CD4-positive, alpha-beta T cell treated with Interleukin-21 for 1 hour (primary cell): ENCODE measurements at places on chromosomes 1 and 21.

GRCh38 chr1:86155807-86156565 lies 586 bp downstream of the COL24A1 start:
- DNase-seq = no peak

DNA sequence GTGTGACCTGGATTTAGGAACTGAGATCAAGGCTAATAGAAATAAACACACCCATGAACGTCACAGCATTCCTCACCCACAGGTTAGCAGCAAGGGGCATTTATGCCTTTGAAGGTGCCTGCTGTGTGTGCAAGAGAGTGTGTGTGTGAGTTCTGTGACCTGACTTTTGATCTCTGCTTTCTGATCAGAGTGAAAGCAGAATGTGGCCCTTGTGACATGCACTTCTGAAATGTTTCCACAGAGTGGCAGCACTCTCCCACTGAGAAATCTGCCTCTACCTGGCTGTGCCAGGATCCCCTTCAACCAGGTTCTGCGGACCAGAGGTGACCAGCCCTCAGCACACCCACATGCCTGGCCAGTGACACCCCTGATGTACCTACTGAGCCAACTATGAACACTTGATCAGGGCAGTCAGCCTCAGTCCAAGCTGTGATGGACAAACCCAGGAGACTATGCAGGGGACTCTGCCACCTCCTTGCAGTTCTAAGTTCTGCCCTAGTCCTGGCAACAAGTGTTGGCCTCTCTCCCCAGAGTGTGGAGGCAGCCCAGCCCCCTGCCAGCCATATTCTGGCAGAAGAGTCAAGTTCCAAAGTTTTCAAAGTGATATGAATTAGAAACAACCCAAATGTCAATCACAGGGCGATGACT lies 41.0 kb downstream of the RXRG start:
- peak; percentile 33 for DNase-seq

- no peak for DNase-seq
These were observed 72.5 kb downstream of the NID1 start for GRCh38 chr1:235992346-235992745.

DNA sequence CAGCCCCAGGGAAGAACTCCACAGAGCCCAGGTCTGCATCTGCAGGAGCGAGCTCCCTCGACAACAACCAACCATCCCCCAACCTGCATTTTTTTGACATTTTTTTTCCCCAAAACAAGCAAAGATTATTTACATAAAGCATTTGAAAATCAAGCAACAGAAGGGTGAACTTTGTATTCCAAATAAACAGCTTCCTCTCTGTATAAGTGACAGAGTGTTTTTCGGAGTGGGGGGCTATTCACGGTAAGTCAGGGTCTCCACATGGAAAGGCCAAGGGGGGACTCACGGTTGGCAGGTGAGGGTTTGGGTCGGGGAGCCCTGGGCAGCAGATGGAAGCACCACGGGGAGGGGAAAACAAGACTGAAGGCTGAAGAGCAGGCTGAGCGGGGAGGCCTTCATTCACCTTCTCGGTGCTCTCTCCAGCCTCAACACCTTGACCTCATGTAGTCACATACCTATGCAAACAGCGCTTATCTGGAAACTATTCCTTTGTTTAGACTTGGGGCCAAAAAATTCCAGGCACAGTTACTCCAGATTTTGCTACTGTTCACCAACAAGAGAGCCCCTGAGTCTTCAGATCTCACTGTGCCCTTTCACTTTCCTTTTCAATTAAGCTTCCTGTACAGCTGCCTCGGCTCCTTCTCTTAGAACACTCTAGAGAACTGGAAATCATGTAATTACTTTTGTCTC lies 27.6 kb downstream of the C2CD2 start:
- DNase-seq = peak; percentile 70

- DNase-seq = no peak
These were observed 27.3 kb upstream of the CD84 start for GRCh38 chr1:160606611-160607010.

DNA sequence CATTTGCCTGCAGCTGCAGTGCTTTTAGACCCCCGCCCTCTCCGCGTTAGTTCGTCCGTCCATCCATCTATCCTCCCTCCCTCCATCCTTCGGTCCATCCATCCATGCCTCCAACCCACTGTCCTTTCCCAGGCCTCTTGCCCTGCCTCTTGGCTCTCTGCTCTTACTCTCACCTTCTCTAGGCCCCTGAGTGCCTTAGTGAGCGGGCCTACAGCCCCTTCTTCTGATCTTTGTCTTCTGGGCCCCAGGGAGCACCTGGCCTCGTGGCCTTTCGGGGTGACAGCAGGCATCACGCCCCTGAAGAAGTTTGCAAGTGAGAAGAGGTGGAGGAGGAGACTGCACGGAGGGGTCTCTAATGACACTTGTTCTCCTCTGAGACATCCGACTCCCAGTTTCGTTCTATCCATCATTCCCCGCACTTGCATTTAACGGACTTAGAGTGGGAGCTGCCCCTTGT lies 842 bp downstream of the ATXN7L2 start:
- no peak for DNase-seq

DNA sequence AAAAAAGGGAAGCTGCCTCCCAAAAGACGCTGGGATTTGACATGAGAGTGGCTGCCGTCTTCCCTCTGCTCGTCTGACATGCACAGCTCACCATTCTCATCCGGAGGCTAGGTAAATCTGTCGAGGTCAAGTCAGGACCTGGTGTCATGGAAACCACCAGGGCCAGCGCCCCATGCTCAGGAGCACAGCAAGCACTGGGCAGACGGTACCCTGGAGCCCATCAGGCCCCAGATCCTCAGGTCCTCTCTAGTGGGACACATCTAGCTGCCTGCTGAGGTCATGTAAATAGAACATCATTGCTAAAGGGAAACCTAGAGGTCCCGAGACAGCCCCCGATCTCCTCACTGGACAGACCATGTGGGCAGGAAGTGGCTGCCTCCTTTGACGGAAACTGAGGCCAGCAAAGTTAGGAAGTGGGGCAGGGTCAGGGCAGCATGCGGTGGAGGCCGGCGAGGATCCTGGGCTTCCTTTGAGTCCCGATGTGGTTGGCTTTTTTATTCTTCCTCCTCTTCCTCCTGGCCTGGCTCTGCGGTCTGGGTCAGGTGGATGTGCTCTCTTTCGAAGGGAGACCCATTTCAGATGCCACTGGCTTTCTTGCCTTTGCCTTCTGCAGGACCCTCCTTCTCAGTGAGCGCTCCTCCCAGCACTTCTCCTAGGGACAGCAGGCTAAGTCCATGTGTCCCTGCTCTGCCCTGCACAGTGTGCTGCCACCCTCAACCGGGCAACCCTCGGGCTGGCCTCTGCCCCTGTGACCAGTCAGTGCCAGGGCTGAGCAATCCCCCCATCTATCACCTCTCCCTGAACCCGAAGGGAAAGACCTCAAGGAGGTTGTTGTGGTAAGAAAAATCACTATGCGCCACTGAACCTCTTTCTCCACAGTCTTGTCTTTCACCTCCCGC lies 5.9 kb downstream of the AGT start:
- no peak for DNase-seq

- DNase-seq = no peak
These were observed 44.2 kb downstream of the SMYD2 start for GRCh38 chr1:214324896-214325800.

DNA sequence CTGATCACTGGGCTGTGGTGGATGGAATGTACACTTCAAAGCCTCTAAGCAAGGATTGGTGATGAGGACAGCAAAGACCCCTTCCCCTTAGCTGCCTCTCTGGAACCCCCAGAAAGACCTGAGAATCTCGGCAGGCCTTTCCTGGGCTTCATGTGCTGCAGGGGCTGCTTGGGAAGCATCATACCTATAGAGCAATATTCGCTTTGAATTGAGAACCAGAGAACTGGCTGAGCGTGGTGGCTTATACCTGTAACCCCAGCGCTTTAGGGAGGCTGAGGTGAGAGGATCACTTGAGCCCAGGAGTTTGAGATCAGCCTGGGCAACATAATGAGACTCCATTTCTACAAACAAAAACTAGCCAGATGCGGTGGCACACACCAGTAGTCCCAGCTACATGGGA lies 22.0 kb downstream of the CSF1 start:
- DNase-seq = no peak

DNA sequence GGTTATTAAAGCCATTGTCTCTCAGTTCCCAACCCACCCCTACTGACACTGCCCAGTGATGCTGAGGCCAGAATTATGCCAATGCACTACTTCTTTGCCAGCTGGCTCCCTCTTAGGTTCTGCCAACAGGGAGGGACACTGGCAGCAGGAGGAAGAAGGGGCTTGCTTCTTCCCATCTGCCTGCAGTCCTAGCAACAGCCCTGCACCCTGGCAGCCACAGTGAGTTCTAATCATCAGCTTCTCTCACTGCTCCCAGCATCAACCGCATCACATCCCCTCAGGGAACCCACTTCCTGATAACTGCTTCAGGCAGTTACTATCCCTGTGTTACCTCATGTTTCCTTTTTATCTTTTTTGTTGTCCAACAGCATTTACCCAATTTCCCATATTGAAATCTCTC lies 86.2 kb downstream of the UBR4 start:
- peak; percentile 47 for DNase-seq

GRCh38 chr1:117127795-117128194 lies 6.2 kb upstream of the TRIM45 start:
- DNase-seq = no peak

DNA sequence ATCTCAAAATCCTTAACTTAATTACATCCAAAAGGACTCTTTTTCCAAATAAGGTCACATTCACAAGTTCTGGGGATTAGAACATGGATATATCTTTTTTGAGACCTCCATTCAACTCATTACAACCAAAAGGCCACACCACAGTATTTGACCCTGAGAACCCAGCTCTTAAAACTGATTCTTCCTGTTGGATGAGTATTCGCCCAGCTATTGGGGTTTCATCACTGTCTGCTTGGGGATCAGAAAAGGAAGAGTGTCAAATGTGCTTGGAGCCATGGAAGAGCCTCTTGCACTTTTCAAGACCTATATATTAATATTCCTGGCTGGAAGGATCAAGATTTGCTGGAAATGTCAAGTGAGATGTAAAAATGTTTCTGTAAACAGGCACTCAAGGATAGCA lies 5.4 kb upstream of the TINAGL1 start:
- no peak for DNase-seq

GRCh38 chr1:203147376-203147775 lies 19.9 kb downstream of the ADORA1 start:
- no peak for DNase-seq

- DNase-seq = no peak
These were observed 176.9 kb upstream of the FMN2 start for GRCh38 chr1:239914751-239915231.

- DNase-seq = no peak
These were observed 89.7 kb downstream of the BCAR3 start for GRCh38 chr1:93591676-93592550.

DNA sequence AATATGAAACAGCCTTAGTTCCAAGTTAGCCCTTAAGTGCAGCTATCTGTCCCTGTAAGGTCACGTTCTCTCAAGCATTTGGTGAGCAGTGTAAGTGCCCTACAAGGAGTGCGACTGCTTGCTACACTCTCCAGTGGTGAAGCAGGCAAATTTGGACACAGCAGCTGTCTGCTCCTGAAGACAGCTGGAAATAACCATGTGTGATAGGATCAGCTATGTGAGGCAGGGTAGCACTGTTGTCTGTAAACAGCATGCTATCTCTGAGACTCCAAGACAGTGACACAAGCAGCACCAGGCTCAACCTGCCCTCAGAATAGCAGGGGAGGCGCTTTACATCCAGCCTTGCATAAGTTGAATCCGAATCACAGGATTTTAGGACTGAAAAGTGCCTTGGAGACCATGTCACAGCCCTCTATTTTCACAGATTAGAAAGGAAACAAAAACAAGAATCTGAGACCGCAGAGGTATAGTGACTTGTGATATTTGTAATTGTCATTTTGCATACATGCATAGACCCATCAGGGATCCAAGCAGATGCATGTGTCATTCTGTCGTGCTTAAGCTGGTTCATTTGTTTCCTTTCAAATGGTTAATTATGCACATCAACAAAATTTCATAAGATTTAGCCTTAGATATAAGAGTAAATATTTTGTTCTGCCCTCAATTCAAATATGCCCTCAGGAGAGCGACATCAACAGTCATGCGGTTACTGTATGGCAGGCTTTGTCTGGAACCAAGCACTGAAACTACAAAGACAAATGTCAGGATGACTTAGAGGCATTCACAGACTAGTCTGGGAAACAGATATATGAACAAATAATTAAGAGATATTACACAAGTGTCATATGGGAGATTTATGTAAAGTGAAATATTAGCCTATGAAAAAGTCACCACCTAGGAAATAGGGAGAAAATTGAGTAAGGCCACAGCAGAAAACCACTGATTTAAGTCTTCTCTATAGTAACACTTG lies 134.9 kb upstream of the NRIP1 start:
- DNase-seq = no peak

DNA sequence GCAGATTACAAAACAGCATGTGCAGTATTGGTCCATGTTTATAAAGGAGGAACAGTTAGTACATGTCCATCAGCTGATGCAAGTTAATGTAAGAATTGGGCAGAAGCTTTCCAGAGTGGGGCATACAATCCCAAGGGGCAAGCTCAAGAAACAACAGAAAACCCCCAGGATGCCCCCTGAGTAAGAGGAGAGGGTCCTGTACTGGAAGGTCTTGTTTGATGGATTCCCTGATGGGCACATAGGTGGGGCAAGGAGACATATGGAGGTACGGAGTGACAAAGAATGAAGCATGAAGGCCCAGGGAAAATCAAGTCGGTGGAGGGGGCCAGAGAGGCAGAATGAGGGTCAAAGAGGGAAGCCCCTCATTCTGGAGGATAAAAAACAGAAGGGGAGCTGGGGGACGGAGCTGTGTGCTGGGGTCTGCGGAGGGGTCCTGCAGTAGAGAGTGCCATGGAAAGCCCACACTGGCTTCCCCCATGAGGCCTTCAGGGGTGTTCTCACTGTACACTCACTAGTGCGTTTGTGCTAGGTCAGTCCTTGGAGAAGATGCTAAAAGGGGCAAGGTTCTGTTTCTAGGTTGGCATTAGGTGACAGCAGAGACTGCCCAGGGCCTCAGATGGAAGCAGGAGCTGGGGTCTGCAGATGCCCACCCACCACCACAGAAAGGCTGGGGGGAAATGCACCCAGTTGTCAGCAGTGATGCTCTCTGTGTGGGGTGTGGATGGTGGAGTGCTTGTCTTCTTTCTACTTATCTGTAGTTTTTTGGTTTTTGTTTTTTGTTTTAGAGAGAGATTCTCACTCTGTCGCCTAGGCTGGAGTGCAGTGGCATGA lies 12.5 kb upstream of the MATN1 start:
- no peak for DNase-seq

- DNase-seq = no peak
These were observed 109.8 kb downstream of the TOMM20 start for GRCh38 chr1:235018720-235019444.

GRCh38 chr1:213268221-213268620 lies 217.2 kb downstream of the RPS6KC1 start:
- DNase-seq = no peak

DNA sequence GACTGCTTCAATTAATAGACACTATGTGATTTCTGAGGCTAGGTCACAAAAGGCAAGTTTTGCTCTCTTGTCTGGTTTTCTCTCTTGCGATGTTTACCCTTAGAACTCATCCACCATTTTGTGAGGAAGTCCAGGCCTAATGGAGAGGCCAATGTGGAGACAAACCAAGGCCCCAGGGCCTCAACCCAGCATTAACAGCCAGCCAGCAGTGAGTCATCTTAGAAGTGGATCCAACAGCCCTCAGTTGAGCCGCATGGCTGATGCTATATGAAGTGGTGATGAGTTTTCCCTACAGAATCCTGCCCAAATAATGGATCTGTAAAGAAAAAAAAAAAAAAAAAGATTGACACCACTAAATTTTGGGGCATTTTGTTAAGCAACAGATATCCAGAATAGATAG lies 95.1 kb downstream of the DNTTIP2 start:
- DNase-seq = no peak
